ENCODE measurements at places on chromosomes 6 and 20.

GRCh38 chr6:98467091-98467490 is 367.3 kb upstream of the POU3F2 start:
- DNase-seq = no peak

DNA sequence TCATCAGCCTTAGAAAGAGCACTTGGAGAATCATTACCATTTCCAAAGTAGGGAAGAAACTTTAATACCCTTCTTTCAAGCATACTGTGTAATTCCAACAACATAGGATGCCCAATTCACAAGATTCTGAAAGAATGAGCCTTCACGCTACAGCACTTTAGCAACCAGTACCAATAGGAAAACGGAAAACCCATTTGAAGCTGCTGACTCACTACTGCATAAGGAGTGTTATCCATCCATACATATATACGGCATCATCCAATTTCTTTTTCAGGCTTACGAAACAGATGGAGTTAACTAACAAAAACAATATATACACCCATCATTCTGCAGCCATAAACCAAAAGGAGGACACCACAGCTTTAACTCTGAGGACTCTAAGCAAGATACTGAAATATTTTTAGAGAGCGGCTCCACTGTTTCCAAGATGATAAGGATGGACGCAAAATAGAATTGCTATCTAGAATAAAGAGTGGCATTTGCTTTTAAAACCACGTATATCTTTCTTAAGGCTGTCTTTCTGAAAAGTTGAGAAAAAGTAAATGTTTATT is 24.9 kb downstream of the FYN start:
- no peak for DNase-seq

DNA sequence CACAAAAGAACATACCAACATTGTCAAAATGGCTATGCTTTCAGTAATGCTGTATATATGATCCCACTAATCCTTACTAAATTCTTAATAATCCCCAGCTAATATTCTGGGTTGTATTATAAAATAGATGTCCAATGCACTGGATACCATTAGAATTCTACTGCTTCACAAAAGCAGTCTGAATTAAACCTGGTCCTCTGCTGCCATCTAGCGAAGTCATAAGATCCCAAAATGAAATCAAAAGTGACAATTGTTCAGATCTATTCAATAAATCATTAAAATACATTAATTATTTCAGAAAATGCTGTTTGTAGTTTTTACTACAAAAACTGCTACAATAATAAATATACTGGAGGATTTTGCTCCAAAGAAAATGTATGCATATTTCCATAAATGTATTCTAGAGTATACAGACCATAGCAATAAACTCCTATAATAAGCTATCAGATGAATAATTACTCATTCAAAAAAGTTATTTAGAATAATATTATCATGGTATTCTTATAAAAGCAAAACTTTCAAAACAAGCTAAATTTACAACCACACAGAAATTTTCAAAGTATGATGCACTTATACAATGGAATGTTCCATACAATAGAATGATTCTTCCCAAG is 92.6 kb downstream of the RNGTT start:
- DNase-seq = peak; percentile 23

DNA sequence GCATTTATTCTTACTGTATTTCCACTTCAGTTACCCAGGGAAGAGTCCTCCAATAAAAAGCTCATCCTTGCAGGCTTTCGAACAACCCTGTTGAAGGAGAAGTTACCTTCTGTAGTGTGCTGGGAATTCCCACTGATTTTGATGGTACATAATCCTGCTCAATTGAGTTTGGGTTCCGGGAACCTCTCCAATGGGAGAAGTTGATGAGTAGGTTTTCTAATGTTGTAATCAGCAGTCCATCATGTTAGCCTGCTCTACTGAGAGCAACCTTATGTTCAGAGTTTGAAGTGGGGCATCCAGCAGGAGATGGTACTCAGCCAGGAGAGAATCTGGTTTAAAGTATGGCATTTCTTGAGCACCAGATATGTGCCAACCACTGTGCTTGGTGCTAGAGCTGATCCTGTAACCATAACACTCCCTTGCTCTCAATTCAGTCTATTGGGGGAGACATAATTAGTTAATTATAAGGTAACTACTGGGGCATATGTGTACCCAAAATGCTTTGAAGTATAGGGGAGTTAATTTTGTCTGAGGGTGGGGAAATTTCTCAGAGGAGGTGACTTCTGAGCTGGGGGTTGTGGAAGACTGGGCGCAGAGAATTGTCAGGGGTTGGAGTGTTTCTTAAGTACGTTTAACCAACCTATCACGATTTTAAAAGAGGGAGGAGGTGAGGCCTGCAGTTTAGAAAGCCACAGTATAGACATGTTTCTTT is 2.1 kb downstream of the TOP1 start:
- no peak for DNase-seq

- DNase-seq = no peak
Observed at GRCh38 chr6:143689852-143690251, 12.1 kb downstream of the PHACTR2 start.

- DNase-seq = no peak
Observed at GRCh38 chr6:158004701-158005095, 23.0 kb downstream of the SYNJ2 start.

All from HuH-7 (cell line).